Activated T-helper 1 cell treated with Interleukin-2 at 50 U/mL for 16 hours (primary cell): ENCODE measurements at places on chromosomes 5 and 9.

DNA sequence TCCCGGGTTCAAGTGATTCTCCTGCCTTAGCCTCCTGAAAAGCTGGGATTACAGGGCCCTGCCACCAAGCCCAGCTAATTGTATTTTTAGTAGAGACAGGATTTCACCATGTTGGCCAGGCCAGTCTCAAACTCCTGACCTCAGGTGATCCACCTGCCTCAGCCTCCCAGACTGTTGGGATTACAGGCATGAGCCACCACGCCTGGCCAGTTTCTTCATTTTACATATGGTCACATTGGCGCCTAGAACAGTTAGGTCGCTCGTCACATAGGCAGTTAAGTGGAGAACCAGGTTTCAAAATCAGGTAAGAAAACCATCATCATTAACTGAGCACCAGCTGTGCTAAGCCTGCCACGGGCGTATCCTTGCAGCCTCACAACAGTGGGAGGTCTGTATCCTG is 36.1 kb downstream of the OLFML2A start:
- no peak for DNase-seq

DNA sequence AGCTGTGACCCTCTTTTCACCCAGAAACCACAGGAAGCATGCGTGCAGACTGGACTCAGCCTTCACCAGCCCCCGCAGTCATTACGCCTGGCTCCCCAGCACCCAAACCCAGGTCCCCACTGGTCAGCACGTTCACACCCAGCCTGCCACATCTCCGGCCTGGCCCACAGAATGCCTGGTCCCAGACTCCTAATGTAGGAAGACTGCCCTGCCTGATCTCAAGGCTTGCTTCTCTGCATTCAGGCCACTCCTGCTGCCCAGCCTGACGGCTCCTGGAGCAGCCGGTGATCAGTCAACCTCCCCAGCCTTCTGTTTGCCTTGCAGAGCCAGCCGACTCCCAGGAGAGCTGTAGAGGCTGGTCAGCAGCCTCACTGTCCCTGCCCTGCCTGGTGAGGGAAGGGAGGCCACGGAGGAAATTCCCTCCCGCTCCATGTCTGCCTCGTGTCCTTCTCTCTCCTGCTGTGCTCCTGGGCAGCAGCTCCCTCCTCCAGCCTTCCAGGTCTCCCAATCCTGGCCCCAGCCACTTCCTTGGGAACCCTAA is 25.4 kb downstream of the ADAMTS2 start:
- DNase-seq, result no peak

GRCh38 chr9:92746567-92747458 is 17.8 kb downstream of the BICD2 start:
- no peak for DNase-seq

- DNase-seq, result no peak
These were observed 147.1 kb downstream of the ENC1 start for GRCh38 chr5:74493411-74493810.

DNA sequence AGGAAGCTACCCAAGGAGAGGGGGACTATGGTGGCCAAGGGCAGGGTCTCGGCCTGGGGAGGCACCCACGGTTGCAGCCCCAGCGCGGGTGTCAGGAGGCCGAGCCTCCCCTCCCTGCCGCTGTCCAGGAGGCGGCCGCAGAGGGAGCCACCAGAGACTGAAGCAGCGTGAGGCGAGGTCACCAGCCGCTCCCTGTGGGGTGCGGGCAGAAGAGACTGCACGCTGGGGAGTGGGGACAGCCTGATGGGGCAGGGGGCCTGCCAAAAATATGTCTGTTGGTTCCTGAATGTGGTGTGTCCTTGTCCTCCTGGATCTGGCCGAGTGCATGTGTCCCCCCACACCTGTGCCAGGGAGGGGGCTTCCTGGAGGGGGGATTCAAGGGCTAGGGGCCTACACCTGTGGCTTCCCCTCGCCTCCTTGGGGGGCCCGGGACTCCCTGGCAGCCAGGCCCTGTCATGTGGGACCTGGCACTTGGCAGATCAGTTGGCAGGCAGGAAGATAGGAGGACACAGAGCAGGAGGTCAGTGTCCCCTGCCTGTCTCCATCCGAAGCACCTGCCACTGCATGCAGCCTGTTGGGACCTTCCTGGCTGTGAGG is 131.2 kb downstream of the DAB2IP start:
- no peak for DNase-seq

- no peak for DNase-seq
These were observed 135.9 kb downstream of the GABBR2 start for GRCh38 chr9:98572796-98573195.
